ENCODE measurements at places on chromosomes 16 and 17.
A peak's percentile ranks its signal among the peaks of the same experiment; 100 is the strongest.

DNA sequence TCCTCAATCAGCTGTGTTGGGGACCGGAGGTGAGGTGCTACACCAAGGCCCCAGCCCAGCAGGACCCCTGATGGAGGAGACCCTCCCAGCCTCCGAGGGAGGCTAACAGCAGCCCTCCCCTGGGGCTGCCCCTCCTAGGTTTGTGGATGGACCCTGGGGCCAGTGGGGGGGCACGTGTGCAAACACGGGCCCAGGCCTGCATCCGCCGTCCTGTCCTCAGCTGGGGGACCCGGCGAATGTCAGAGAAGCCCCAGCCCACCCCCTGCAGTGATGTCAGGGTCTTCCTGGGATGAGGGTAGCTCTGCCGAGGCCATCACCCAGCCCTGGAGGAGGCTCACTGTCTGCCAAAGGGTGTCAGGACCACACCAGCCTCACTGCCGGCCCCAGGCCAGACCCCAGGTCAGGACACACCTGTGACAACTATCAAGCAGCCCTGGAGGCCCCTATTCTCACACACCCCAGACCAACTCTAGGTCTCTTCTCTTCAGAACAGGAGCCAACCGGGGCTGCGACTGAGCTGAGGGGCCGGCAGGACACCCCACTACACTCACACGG, 26.7 kb downstream of the CEP131 start:
- DNase-seq, result no peak

DNA sequence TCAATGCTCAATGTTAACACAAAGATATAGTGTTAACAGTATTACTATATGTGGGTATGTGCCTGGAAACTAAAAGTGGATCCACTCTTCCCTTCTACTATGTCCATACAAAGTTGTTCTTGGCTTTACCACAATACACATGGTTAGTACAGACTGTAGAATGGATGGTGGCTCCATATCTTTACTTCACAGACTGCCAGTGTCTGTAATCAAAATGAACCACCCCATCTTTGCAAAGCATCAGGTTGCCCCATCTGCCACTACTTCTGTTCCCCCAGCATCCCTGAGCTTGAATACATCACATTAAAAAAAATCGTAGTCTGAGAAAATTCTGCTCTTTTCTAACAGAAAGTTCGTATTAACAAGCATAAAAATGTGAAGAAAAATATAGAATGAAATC, 30.0 kb downstream of the USP32 start:
- DNase-seq, result no peak

DNA sequence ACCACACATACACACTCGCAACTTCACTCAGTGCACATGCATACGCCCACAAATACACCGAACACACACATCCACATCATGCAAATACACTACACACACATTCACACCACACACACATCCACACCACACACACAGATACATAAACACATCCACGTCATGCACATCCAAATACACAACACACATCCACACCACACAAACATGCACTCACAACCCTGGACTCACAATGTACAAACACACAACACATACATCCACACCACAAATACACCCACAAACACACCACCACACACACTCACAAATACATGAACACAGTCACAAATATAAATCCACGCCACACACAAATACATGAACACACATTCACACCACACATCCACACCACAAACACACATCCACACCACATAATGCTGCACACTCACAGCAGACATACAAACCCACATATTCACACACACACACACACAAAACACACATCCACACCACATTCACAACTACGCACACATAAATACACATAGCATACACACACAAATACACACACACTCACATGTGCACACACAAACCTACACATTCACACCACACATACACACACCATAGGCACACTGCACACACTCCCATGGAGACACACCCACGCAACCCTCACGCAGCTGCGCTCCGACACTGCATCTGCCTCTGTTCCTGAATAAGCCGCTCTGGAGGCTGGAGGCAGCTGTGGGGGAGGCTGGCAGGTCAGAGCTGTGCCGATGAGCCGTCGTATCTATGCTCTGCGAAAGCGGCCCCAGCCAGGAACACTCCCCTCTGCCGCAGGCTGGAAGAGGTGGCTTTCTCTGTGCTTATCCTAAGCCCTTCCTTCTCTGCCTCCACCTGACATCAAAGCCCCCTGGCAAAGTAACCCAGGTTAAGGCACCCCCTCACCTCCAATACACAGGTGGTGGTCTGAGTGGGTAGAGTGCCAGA, 141.8 kb downstream of the GRIN2A start:
- DNase-seq, result no peak

DNA sequence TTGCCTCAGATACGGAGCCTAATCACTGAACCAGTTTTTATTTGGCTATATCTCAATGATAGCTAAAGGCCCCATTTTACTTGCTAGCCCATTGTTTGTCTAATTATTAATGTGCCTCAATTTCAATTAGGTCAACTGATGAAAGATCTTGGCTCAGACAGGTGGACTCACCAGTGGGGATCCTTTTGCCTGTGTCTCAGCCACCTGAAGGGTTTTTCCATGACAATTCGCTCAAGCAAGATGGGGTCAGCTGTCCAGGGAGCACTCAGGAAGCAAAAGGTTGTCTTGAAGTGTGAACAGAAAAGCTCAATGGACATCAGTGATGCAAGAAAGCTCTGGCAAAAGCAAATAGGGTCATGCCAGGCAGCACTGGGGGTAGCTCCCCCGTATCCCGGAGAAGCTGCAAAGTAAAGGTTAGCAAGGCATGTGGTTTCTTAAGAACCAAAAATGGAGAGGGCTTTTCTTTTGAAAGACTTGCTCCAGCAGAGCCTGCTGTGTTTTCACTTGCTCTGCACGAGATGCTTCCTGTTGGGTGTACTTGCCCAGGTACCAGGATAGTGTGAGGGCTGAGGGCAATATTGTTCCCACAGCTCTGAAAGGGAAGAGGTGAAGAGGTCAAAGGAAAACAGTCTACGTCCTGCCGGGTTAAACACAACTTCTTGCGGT, 541.2 kb upstream of the CDH5 start:
- no peak for DNase-seq

DNA sequence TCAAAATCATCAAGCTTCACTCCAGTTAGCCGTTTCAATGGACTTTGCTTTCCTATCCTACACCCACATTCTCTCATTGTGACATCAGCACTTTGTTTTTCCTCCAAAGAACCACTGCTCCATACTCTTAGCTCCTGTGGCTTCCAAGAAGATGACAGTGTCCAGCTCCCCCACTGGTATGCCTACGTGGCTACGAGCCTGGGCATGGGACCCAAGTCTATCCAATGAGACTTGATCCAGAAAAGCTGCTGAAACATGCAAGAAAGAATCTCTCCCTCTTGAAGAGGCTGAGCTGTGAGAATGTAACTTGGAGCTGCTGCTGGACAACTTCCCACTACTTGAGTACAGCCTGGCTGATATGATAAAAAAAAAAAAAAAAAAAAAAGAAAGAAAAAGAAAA, 9.4 kb downstream of the TOX3 start:
- no peak for DNase-seq

DNA sequence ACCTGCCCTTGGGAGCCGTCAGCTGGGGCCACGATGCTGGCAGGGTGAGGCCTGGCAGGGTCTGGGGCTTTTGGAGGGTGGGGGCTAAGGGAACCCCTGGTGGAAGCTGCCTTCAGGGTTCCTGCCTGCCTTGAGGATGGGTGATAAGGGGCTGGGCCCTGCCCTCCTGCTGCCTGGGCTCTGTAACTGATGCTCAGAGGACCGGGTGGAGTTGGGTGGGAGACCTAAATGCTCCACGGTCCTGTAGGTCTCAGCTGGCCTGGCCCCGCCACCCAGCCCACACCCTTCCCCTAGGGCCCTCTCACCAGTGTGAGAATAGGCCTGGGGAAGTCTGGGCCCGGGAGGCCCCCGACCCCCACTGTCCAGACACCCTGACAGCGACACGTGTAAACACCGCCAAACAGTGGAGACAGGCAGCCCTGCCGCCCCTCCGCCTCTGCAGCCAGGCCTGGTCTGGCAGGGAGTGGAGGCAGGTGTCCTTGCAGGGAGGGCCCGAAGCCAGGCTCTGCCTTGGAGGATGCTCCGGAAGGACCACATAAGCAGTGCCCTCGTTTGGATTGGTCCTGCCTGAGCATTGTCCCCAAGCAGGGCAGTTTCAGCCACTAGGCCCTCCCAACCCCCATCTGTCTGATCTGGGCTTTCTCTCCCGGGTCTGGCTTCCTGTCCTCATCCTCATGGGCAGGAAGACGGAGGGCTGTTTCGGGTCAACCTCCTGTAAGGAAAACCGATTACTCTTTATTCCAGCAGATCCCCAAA, 6.5 kb upstream of the BAHCC1 start:
- no peak for DNase-seq

DNA sequence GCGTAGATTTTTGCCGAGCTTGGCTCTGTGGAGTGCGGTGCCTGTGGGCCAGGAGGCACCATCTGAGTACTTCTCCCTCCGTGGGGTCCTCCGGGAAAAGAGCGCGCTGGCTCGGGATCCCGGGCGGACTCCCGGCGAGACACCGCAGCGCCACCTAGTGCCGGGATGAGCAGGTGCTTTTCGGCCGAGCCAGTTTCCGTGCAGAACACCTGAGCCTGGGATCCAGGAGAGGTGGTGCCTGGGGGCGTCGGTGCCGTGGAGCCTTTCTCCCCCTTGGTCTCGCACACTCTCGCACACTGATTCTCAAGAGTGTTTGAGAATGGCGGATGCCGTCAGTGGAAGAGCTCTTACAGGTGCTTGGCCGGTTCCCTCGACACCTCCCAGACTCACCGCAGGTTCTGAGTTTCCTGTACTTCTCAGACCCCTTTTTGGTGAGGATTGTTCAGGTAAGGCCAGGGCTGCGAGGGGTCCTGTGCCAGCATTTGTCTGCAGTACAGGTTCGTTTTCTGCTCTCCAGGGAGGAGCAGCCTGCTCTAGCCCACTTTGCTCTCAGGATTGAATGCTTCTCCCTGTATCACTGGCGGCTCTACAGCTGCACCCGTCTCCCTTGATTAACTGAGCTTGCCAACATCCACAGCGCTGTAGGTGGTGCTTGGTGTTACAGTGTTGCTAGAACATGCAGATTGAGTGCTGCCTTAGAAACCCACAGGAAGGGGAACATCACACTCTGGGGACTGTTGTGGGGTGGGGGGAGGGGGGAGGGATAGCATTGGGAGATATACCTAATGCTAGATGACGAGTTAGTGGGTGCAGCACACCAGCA, 23.3 kb downstream of the TBCD start:
- peak; percentile 85 for DNase-seq

GRCh38 chr17:81422776-81423697, 27.8 kb downstream of the BAHCC1 start:
- no peak for DNase-seq

GRCh38 chr17:21132428-21132827, 5.7 kb downstream of the DHRS7B start:
- no peak for DNase-seq

- DNase-seq, result no peak
Measured at GRCh38 chr16:81140930-81141780, 45.0 kb upstream of the GCSH start.

DNA sequence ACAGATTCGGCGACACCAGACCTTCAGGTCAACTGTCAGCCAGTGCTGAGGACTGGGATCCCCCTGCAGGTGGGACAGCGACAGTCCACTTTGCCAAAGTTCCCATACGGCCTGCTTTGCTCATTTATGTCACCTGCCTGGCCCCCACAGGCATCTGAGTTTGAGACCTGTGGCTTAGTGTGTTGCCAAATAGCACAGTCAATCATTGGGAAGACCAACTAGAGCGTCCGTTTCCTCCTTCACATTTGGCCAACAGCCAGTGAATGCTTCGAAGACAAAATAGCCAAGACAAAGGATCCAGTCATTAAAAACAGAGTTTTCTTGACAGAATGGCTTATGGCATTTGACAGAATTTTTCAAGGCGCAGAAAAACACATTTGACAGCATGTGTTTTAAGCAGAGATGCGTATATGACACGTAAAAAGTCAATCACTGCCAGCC, 113.8 kb downstream of the ABCC12 start:
- no peak for DNase-seq

- no peak for DNase-seq
Measured at GRCh38 chr16:70255574-70255973, 3.8 kb upstream of the EXOSC6 start.

GRCh38 chr17:56994009-56994792, 16.3 kb downstream of the SCPEP1 start:
- DNase-seq, result no peak

All from GM13977 (cell line).